ENCODE measurements at places on chromosomes 6 and 20.
A peak's percentile ranks its signal among the peaks of the same experiment; 100 is the strongest.

DNA sequence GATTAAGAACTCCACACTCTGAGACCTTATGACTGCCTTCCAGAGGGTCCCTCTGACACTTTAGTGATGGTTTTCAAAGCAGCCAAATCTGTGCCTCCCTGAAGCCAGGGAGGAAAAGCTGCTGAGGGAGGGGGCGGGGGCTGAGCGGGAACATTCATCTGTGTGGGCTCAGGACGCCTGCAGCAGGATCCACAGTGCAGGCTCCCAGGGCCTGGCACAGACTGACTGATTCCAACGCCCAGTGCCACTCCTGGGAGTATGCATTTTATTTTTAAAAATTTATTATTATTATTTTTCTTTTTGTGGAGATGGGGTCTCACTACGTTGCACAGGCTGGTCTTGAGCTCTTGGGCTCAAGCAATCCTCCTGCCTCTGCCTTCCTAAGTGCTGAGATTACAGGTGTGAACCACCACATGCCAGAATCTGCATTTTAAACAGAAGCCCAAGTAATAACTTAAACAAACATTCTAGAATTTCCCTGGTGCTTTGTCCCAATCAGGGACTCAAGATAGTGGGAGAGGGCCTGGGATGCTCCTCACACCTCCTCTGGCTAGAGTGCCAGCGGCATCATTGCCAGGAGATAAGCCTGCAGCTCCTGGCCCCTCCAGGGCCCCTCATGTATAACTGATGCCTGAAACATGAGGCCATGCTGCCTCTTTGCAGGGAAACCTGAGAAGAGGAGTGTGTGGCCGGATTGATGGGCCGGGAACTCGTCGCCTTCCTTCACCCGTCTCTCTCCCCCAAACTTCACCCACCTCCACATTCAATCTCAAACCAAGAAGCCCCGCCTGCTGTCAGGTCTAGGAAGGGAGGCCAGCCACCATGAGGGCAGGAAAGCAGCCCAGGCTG lies 438 bp upstream of the TMC2 start:
- DNase-seq = no peak

GRCh38 chr6:41568585-41569384 lies 22.6 kb downstream of the FOXP4 start:
- DNase-seq = no peak

DNA sequence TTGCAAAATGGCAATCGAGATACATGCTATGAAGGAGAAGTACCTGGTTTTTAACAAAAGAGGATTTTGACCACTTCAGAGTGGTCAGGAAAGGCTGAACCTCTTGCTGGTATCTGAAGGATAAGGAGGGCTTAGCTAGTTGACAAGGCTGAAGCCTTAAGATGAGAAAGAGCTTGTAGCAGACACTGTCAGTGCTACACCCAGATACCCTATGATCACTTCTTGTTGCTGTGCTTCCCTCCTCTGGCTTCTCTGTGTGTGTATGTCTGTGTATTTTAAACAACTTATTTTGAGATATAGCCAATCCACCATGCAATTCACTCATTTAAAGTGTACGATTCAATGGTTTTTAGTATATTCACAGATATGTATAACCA lies 38.9 kb upstream of the TGM2 start:
- DNase-seq = no peak

GRCh38 chr6:83854001-83854501 lies 891 bp downstream of the RIPPLY2 start:
- DNase-seq = no peak

- DNase-seq = no peak
Observed at GRCh38 chr6:8069151-8069550, 5.0 kb upstream of the BLOC1S5 start.

DNA sequence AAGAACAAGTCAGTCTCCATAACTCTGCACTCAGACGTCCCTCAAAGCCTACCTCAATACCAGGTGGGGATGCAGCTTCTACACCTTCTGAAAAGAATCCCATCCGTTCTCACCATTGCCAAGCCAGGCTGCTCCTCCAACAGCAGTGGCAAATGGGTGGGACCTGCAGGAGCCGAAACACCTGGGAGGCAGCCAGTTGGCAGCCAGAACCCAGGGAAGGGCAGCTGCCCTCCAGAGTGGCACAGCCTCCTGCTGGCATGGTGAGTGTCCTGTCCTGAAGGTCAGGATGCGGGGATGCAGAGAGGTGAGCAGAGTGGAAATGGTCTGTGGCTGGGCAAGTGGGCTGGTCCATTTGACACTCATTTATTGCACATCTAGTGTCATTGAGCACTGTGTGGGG lies 210.6 kb upstream of the CDH4 start:
- DNase-seq = no peak

- DNase-seq = no peak
Observed at GRCh38 chr20:44552950-44553908, 29.1 kb upstream of the PKIG start.

DNA sequence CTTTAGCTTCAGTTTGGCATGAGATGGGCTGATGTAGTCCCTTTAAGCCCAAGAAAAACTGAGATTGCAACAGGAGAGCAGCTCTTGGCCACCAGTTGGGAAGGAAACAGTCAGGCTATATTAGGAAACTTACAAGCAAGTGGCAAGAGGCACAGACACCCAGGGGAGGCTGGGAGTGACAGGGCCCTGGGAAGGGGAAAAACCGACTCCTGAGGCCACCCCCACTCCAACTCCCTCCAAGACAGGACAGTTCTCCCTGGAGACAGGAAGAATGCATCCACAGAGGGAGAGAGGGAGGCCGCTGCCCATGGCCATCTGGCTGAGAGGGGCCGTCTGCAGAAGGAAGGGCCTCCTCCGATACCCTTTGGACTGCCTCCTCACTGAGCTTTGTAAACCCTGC lies 20.5 kb downstream of the JPH2 start:
- no peak for DNase-seq

DNA sequence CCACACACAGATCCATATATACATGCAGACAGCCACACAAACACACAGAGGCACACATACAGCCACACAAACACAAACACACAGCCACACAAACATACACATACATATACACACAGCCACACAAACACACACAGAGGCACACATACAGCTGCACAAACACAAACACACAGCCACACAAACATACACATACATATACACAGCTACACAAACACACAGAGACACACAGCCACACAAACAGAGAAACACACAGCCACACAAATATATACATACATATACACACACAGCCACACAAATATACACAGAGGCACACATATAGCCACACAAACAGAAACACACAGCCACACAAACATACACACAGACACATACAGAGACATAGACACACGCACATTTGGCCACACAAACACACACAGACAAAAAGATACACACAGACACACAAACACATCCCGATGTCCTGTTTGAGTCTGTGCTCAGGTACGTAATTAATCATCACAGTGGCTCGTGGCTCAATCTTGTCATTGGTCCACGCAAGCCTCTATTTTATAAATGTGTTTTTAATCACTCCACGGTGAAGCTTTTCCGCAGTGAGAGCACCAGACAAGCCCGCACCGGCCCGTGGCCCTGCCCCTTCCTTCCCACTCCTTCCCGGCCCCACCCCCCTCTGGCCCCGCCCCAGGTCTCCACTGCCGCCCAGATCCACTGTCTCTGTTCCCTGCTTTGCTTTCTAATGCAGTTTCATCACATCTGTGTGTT lies 135.3 kb downstream of the CDH4 start:
- no peak for DNase-seq

DNA sequence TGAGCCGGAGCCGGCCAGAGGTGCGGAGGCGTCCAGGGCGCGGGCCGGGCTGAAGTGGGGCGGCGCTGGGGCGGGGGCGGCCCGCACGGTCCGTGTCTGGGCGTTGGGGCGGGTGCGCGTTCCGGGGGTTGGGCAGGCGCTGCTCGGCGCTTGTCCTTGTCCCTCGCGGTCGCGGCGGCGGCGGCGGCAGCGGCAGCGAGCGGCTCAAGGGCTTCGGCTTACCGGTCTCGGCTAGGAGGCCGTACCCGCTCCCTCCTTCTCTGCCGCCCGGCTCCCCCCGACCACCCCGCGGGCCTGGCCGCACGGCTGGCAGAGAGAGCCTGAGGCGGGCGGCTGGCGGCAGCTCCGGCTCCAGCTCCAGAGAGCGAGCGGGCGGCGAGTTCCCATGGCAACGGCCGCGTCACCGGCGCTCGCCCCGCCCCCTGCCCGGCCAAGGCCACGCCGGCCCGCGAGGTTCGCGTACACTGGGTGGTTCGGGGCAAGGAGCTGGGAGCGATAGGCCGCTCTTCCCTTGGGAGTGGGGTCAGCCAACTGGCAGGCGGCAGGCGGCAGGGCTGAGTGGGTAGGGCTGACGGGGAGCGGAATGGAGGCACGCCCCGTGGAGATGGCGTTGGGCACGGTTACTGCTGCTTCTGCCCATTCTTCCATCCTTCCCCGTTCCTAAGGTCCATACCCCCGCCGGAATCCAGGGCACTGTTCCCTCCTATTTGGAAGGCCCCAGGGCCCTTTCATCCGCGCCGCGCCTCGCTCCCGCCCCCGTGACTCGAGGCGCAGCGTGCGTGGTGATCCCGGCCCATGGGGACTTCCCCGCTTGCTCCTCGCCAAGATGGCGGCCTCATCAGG lies at the start of gene LRRC73:
Gene LRRC73 (minus strand): TSS at position 363 of the 843 bp plus-strand sequence. CDS start 561 bp downstream, outside the sequence.
- DNase-seq = peak; percentile 81

DNA sequence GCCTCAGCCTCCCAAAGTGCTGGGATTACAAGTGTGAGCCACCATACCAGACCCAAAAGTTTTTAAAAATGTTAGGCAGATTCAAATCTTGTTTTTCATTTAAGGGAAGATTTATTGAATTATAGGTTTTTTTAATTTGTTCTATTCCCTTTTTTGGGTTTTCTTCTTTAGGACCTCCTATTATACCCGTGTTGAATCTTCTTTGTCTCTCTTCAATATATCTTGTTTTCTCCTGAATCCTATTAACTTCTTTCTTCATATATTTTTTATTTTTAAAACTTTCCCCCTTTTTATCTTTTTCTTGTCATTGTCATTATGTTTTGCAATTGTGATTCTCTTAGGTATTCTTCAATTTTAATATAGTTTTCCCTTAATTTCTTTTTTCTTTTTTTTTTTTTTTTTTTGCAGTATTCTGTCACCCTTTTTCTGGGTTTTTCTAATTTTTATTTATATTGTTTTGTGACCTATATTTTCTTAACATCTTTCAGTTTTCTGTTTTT lies 45.9 kb upstream of the NOP56 start:
- DNase-seq = no peak

DNA sequence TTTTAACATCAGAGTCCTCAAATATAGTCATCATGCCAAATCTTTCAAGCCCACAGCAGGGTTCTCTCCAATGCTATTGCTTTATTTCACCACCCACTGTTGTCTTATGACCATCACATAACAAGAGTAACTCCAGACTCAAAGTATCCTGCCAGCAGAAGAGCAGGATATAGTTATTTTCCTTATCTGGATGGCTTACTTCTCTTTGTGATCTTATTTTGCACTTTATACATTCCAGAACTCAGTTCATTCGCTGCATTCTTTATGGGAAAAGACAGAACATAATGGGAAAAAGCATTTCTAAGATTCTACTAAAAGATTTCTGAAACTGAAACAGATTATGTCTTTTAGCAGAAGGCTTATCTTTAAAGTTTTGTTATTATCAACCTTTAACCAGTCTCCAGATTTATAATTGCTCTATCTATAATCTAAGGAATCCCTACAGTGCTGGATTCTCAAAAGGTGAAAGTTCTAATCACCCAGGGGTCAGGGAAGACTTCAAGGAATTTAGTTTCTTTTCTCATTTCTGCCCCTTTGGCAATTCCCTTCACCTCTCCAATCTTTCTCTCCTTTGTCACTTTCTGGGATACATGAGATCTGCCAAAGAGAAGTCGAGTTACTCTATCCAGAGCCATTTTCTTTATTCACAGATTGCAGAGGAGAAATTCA lies 190.4 kb downstream of the TPBG start:
- DNase-seq = no peak

GRCh38 chr6:132369526-132369925 lies 31.7 kb downstream of the MOXD1 start:
- no peak for DNase-seq

- no peak for DNase-seq
Observed at GRCh38 chr20:63576311-63576710, 2.3 kb upstream of the HELZ2 start.

DNA sequence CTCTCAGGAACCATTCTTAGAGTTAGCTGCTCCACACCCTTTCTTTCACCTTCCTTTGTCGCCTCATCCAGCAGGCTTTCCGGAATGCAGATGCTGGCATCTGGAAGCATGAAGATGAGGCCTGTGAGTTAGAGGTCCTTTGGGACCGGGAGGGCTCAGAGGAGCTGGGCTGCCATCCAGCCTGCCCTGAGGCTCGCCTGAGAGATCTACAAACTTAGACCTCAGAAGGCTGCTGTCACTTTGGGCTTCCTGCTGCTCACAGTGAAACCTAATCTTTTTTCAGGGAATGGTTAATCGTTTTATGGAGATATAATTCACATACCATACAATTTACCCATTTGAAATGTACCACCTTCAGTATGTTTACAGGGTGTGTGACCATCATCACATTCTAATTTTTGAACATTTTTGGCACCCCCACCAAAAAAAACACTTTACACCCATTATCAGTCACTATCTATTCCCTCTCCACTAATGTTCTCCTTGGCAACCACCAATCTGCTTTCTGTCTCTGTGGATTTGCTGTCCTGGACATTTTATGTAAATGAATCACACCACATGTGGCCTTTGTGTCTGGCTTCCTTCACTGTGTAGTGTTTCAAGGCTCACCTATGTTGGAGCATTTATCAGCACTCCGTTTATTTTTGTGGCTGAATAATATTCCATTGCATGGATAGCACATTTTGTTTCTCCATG lies 20.0 kb upstream of the MPC1 start:
- no peak for DNase-seq

DNA sequence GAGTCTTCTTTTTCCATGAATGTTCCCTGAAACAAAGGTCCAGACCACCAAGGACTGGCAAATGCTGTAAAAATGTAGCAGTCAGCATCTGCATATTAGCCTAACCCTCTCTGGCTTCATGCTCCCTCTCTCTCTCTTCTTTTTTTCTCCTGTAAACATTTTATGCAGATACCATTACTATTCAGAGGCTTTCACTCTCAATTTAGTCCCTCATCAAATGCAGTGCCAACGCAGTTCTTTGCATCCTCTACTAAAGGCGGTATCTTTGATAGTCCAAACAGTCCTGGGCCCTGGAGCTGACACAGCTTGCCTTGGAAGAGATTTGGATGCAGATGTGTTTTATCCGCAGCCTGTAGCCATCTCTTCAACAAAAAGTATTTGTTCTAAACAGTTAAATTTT lies 167.1 kb upstream of the MMS22L start:
- no peak for DNase-seq

DNA sequence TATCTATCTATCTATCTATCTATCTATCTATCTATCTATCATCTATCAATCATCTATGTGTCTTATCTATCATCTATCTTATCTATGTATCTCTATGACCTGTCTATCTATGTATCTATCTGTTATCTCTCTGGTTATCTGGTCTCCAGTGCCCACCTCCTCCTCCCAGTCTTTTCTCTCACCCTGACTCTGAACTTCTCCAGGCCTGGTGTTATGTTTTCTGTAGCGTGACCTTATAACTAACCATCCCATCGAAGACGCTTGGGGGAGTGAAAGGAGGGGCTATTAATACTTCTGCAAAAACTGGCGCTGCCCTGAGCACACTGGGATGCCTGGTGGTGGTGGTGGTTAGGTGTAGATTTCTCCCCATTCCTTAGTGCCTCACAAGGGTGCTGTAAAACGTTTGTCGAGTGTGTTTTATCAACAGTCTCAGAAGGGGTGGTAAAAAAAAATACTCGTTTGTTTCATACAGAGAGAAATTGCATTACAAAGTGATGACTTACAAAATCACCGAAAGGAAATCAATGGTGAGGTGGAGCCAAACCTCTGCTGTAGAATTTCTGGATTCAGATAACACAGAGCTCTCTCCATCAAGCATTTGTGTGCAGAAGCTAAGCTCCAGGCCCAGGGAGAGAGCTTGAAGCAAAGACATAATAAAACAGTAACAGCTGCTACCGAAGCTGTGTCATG lies 156.2 kb downstream of the BCAS1 start:
- no peak for DNase-seq
